ENCODE measurements at places on chromosomes 3 and 15.

DNA sequence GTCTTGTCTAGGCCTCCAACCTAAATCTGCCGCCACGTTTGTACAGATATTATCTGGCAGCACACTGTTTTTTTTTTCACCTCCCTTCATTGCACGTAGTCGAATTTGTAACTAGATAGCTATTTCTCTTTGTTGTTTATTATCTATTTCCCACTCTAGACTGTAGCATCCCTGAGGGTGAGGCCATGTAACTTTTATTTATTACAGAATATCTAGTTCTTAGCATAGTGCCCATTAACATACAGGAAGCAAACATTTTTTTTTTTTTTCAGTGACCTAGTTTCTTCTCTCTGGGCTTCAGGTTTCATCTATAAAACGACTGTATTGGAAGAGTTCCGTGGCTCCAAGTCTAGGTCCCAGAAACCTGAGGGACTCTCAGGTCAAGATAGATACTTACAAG, 354.3 kb downstream of the FGF12 start:
- no peak for DNase-seq

DNA sequence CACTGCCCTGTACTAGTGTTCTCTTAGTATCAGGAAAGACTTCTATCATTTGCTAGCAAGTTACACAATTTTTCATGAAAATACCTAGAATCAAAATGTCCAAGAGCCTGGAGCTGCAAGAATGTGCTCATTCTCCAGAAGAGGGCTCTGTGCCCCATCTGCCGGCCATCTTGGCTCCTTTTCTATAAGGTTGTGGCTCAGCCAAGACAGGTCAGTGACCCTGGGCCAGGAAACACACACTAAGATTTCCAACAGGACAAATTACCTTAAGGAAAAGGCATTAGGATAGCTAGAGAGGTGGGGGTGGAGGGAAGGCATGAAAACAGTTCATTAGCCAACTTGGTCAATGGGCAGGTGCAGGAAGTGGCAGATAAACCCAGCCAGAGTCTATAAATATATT, 20.7 kb downstream of the TIMP4 start:
- DNase-seq = no peak

DNA sequence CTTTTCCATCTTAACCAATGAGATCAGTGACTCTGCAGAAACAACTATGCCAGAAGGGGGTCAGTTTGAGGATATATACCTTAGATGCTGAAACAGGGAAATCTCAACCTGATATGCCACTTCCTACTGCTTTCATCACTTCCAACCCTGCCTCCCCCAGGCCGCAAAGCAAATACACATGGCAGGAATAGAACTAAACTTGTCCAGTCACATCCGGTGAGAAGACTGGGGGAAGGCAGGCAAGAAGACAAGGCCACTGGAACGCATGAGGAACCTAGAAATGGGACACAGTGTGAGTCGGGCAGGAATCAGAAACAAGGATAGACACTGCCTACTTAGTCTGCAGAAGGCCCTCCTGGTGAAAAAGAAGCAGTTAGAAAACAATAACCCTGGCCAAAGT, 90.6 kb downstream of the MYO5A start:
- no peak for DNase-seq

GRCh38 chr15:47961401-47962090, 159.2 kb upstream of the SLC24A5 start:
- DNase-seq = no peak

DNA sequence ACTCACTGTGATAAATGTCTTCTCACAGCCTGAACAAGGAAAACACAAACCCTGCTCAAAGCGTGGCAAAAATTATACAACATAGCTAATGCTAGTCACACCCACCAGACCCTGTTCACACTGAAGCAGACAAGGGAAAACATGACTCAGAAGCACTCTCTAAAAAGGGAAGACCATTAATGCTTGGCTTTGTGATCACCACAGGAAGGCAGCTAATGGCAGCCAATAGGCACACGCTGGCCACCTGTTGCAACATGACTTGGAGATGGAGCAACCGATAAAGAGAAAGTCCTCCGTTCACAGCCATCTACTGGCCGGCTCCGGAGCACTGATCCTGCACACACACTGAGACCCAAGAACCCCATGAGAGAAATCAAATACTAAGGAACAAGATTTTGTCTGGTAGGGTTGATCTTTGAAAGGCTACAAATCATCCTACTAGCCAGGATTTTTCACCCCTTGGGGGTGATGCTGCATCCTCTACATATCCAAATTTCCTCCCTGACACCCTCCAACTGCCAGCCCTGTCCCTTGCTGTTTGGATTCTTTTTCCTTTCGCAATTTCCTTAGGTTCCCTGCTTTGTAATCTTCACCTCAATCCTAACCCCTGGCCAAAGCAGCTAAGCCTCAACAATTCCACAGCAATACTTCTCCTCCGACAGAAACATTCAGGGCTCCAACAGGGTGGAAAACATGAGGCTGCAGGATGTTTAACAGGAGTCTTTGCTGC, 3.2 kb downstream of the ZXDC start:
- DNase-seq = peak; percentile 70

DNA sequence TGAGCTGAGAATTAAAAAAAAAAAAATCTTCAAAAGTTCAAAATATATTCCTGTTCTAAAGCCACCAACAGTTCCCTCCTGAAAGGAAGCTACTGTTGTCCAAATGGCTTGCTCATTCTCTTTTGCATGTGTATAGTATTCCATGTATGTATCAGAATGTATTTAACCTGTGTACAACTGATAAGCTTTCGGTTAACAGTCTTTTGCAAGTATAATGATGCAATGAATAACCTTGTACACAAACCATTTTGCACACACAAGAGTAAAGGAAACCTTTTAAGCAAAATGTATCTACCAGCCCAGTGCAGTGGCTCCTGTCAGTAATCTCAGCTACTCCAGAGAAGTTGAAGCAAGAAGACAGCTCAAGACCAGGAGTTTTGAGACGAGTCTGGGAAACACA, 32.6 kb downstream of the TOPBP1 start:
- no peak for DNase-seq

DNA sequence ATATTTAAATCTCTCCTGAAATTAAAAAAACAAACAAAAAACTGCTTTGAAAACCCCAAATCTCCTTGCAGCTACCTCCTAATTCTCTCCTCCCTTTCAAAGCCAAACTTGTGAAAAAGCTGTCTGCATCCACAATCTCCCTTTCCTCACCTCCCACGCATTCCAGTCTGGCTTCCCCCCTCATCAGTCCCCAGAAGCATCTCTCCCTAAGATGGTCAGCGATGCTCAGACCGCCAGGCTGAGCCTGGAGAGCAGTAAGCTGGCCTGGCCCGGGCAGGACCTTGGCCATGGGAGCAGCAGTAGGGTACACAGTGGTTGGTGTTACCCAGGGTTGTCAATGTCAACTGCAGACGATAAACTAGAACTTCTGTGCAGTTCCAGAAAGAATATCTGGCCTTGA, 32.9 kb upstream of the BLM start:
- DNase-seq = no peak

GRCh38 chr15:73924171-73924921, 1.9 kb upstream of the LOXL1 start:
- DNase-seq = no peak

GRCh38 chr3:50146316-50146901, 8.7 kb upstream of the SEMA3F start:
- no peak for DNase-seq

- DNase-seq = peak; percentile 30
Observed at GRCh38 chr3:6799264-6799915, 61.5 kb upstream of the GRM7 start.

- DNase-seq = no peak
Observed at GRCh38 chr15:87874896-87875711, 381.4 kb downstream of the NTRK3 start.

DNA sequence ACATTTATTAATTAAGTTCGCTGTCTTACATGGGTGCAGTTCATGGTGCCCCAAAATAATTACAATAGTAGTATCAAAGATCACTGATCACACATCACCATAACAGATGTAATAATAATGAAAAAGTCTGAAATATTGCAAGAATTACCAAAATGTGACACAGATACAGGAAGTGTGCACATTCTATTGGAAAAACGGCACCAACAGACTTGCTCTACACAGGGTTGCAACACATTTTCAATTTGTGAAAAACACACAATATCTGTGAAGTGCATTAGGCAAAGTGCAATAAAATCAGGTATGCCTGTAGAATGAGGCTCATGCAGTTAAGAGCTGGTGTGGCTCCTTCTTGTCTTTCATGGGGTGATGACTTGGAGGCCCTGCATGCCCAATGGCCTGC, 265.8 kb downstream of the RPLP1 start:
- DNase-seq = no peak

GRCh38 chr15:48710952-48711495, 65.5 kb upstream of the FBN1 start:
- DNase-seq = no peak

GRCh38 chr3:194404365-194405140, 5.5 kb upstream of the GP5 start:
- peak; percentile 57 for DNase-seq

- no peak for DNase-seq
Observed at GRCh38 chr15:32775103-32775502, 57.3 kb downstream of the GREM1 start.

GRCh38 chr15:90654233-90655136, 62.7 kb upstream of the BLM start:
- no peak for DNase-seq

GRCh38 chr3:48738926-48739616, 22.1 kb upstream of the IP6K2 start:
- no peak for DNase-seq

- no peak for DNase-seq
Observed at GRCh38 chr15:67573194-67573593, 30.7 kb downstream of the MAP2K5 start.

DNA sequence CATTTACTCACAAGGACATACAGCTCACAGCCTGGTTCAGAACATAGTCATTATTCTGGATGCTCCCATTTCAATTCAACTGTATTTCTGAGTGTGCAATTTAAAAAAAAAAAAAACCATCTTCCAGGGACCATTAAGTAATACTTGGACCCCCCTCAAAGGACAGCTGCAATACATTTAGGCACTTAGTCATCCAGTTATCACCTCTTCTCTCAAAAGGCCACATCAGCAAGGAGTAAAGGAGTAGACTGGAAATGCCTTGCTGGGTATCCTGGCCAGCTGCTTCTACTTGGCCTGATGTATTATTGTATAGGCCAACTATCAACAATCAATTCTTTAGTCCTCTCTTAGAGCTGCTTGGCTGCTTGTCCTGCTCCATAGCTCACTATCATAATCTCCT, 211.4 kb upstream of the SETMAR start:
- no peak for DNase-seq

DNA sequence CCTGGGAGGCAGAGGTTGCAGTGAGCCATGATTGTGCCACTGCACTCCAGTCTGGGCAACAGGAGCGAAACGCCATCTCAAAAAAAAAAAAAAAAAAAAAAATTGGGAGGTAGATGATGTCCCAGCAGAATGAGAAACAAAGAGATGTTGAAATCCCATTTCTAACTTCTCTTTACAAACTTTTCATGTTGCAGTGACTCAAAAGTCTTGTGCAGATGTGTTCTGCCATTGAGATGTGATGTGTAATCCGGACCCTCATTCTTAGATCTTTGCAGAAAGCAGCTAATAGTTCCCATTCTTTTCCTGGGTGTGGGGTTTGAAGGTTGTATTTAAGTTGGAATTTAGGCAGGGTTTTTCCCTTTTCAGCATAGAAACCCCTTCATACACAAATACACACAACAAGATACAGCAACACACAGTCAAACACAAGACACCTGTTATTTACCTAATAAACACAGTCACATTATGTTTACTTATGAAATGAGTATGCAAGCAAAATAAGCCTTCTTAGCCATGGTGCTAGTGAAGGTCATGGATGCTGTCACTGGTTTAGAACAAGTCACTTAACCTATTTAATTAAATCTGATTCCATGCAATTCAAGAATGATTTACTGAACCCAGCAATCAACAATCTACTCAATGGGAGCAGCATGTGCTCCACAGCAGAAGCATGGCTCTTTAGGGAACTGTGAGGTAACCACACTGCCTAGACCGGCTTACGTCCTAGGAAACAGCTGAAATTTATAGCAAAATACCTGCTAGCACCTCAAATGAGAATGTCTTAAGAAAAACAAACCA, 14.9 kb downstream of the SIAH2 start:
- DNase-seq = no peak

DNA sequence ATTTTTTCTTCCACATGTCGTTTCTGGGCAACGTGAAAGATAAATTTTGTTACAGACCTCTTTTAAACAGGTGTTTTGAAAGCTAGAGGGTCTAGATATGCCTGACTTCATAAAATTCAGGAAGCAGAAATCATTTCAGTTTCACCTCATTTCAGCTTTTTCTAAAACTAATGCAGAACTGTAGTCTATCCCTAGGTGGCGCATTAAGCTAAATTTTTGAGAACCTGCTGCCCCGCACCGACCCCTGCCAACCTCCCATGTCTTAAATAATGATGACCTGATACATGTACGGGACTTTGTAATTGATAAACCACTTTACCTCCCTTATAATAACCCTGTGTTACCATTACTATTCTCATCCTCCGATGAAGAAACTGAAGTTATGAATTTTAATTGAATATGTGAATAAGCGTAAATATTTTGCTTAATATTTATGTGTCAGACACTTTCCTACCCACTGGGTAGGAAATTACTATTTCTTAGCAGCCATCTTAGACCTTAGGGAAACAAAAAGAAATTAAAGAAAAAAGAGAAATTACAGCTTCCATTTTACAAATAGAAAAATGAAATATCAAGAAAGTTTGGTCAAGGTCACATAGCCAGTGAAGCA, 78.7 kb upstream of the GCNT3 start:
- peak; percentile 60 for DNase-seq

GRCh38 chr3:124385996-124386395, 344.3 kb upstream of the UMPS start:
- DNase-seq = no peak

- no peak for DNase-seq
Observed at GRCh38 chr3:116877968-116878367, 168.4 kb downstream of the TUSC7 start.

DNA sequence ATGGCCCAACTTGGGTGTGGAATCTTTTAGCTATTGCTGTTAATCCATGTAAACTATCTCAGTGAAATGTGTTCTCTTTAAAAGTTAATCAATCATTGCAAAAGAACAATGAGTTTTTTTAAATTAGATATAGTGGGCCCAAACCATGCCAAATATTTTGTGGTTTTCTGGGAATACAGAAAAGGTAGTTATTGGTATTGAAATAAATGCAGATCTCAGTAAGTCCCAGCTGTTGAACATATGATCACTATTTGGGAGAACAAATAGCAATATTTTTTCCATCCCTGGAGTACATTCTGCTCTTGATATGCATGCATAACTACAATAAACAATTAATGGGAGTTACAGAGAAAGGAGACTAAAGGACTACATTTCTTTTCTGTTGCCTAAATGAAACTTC, 36.0 kb upstream of the LEKR1 start:
- DNase-seq = no peak

- DNase-seq = no peak
Observed at GRCh38 chr3:81788610-81789009, 27.2 kb upstream of the GBE1 start.

DNA sequence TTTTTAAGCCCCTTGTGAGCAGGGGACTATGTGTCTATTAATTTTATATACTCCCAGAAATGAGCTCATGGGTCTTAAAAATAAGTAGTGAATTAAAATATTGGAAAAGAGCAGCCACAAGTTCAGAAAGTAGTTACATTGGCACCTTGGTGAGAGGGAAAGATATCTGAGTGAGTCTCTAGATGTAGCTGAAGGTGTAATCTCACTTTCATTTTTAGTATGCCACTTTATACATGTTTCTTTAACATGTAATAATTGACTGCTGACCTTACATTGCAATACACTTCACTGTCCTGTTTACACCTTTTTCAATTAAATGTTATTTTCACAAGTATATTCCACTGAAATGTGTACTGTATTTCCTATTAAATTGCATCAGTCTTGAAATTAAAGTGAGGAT, 12.1 kb upstream of the PAK6 start:
- DNase-seq = no peak

All from NCI-H1105 (cell line).